ENCODE measurements at places on chromosomes 1 and 21.

DNA sequence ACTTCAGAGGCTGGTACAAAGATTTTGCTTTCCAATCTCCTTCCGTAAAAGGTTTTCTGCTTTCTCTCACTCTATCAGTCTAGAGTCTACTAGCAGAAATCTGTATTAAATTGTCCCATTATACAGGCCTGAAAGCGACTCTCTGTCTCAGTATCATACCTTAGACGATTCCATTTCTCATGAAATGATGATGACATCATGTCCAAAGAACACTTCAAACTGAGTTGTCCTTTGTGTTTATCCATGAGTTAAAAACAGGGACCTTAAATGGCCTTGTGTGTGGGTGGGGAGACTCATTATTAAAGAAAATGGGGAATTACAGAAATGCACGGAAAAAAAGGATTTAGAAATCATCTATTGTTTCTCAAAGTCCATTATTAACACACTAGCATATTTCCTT, 21.0 kb upstream of the SLC44A3 start:
- no peak for DNase-seq

DNA sequence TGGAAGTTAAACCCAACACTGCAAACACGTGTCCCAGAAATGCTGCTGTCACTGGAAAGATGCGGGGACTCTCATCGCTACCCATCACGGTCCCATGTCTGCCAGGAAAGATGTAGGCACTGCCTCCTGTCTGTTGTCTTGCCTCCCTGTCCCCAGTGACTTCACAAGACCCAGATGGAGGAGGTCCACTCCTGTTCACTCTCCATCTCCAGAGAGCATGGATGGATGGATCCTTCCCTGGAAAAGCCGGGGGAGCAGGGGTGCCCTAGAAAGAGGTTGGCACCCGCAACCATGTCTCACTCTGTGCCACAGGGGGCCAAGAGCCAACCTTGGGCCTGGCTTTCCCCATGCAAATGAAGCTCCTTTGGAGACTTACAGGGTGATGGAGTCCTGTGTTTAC, 135.5 kb downstream of the GLIS1 start:
- DNase-seq = no peak

DNA sequence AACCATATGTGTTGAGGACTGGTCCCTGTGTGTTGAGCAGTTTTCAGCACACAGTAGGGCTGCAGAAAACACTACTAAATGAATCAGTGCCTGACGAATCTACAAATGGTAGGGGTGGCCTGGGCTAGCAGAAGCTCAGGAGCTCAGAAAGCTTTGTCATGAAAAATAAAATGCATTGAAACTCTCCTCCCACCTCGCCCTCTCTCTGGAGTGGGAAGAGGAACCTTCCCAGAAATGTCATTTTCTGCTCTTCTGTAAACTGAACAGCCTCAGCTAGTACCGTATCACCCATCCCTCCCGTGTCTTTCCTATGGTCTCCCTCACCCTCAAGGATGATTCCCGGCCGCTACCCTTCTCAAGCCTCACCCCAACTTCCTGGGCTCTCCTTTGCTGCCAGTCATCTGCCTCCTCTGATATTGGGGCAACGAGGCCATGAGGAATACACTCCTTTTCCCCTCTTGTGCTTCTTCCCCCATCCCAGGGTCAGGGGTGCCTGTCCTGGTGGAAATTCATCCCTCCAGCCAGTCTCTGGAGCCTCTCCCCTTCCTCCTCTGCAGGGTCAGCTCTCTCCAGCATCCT, 734.5 kb downstream of the PTPRU start:
- DNase-seq = no peak

DNA sequence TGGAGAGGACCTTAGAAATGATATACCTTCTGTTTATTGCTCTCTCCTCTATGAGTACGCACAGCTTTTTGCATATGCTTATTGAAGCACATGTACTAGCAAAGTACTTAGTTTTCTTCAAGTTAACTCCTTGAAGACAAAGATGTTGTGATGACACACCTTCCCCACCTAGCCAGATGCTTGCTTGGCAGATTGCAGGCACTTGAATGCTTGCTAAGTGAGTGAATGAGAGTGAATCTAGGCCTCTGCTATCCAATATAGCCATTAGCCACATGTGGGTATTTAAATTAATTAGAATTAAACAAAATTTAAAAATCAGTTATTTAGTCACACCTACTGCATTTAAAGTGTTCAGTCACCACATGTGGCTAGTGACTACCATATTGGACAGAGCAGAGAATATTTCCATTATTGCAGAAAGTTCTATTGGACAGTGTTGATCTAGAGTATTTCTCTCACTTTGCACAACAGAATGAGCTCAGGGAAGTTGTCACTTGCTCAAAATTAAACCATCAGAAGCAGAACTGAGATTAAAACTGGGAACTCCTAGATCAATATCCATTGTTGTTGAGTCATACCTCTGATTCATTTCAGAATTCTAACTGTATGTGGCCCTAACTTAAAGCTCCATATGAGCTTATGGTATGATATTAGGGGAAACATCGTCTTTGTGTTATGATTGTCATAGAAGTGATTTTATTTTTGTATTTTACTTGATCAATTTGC, 8.6 kb upstream of the EEIG2 start:
- no peak for DNase-seq

GRCh38 chr21:42289926-42290325, 25.3 kb downstream of the TFF3 start:
- DNase-seq = peak; percentile 32

DNA sequence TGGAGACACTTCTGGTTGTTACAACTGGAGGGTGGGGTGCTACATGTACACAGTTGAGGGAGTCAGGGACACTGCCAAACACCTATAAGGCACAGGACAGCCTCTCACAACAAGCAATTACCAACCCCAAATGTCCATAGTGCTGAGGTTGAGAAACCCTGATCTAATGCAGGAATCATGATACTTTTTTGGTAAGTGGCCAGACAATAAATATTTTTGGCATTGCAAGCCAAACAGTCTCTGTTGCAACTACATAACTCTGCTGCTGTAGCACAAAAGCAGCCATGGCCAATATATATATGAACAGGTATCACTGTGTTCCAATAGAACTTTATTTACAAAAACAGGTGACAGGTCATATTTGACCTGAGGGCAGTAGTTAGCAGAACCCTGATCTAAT, 177.5 kb downstream of the ASTN1 start:
- peak; percentile 37 for DNase-seq

- DNase-seq = peak; percentile 48
Observed at GRCh38 chr1:109793486-109794318, 30.0 kb upstream of the EPS8L3 start.

DNA sequence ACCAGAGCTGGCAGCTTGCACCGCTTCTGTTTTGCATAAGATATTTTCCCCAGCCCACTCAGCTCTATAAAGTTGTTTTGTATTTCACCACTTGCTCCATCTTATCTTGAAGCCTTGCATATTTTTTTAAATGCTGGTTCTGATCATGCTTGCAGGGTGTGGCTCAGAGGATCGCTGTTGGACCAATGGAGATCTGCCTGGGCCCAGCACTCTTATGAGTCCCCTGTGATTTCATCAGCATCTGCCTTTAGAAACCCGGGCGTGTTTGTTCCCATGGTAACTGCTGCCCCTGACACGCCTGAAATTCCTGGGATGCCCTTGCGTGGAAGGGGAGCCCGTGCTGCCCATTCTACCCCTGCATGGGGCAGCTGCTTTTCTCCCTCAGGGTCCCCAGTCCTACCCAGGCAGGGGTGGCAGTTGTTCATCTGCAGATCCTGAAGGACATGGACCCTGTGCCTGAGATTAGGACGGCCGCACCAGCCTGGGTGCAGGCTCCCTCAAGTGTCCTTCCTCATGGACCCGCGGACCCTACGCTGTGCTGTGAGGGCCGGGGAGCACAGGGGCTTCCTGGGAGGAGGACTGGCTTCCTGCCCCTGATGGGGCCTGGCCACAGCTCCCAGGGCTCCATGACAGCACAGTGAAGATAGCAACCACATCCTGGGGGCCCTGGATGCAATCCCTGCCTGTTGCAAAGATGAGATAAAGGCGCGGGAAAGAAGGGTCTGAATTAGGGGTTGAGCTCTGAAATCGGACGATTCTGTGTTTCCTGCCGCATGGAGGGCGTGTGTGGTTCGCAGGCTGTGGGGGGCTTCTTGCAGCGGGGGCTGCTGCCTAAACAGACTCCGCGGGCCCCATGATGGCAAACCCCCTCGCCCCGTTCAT, 226.5 kb downstream of the SDCCAG8 start:
- DNase-seq = no peak

All from hindlimb muscle (tissue), 1 donor.